ENCODE measurements at places on chromosomes 16 and 17.

GRCh38 chr17:19312406-19312805 is 50.1 kb downstream of the B9D1 start:
- DNase-seq, result no peak

DNA sequence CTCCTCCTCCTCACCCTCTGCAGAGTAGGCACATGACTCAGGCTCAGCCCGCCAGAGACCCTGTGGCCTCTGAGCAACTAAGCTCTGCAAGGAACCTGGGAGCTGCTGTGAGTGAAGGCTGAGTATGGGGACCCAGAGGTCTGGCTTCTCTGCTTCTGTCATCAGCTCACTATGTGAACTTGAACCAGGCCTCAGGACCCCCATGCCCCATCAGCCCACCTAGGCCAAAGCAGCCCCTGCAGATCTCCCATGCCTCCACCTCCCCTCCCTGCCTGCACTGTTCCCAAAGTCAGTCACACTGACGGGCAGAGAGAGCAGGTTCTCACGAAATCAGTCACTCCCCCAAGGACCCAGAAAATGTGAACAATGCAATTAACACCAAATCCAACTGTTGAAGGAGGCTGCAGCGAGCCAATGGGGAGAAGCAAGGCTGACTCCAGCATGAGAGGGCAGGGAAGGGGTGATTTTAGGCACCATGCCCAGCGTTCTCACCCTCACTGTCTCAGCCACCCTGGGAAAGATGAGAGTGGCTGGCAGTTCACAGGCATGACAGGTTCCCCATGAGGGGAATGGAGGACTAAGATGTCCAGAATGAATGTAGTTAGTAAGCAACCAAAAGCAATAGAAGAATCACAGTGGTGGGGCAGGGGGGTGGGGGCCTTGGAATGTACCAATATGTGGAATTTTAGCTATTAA is 60.6 kb downstream of the BEAN1 start:
- no peak for DNase-seq

DNA sequence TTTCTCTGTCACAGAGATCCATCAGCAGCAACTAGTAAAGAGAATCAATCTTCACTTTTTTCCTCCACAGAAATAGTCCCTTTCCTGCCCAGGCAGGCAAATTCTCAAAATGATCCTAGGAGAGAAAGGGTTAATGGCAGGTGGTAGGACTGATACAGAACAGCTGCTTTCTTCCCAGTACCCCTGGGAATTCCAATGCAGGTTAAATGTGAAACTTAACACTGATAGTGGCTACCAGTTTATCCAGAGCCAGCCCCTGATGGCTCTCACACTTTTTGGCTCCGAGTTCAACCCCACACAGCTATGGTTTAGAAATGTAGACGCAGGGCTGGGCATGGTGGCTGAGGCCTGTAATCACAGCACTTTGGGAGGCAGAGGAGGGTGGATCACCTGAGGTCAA is 22.2 kb downstream of the MARVELD3 start:
- no peak for DNase-seq

- no peak for DNase-seq
Measured at GRCh38 chr16:84680165-84680842, 19.5 kb upstream of the USP10 start.

DNA sequence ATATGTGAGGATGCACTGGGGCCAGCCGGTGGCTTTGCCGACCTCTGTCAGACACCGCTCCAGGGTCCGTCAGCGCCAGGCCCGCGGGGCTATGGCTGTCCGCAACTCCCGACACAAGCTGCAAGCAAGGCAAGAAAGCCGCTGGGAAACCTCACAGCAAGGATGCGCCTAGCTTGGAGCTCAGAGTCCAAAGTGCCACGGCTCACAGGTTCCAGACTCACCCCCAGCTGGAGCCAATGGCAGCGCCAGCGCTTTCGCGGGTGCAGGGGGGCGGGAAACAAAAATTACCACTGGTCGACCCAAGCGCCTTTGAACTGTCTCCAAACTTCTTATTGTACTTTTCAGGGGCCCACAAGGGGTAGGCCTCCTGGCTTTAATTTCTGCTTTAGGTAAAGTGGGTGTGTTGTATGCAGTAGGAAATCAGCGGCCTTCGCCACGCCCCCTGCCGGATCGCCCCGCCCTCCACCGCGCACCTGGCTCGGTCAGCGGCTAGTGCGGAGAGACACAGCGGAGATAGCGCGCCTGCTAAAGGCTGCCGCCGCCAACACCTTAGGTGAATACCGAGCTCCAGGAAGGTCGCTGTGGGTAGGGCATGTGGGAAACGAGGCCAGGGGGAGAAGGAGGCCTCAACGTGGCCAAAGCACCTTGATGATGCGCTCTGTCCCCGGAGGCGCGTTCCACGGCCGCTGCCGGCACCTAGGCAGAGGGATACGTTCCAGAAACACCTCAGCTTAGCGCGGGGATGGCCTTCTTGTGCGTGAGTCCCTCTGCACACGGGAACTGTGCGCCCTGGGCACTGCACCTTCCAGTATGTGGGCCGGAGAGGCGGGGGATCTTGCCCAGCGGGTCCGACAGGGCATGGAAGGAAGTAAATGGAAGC is 61.0 kb upstream of the RBL2 start:
- no peak for DNase-seq

Data from pulmonary artery endothelial cell (primary cell).